ENCODE measurements at places on chromosomes 2 and 18.

- DNase-seq: no peak
Measured at GRCh38 chr18:51132256-51132935, 65.1 kb downstream of the MEX3C start.

- no peak for DNase-seq
Measured at GRCh38 chr2:24785671-24786321, 7.4 kb downstream of the PTRHD1 start.

DNA sequence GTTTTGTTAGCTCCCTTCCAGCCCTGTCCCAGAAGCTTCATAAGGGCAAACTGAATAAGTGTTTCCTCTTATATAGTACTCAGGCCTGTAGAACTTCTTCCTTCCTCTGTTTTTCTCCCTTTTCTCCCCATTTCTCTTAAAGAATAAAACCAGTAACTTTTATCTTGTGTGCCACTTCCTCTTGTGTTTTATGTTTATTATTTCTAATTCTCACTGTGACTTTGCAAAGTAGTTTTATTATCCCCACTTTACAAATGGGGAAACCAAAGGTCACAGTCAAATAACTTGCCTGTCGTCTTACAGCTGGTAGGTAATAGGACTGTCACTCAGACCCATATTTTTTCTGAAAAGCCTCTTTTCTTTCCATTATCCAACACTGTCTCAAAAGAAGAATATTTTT, 42.4 kb downstream of the RBBP8 start:
- no peak for DNase-seq

GRCh38 chr18:72427721-72428120, 116.4 kb downstream of the CBLN2 start:
- no peak for DNase-seq

- no peak for DNase-seq
Measured at GRCh38 chr2:104752504-104752903, 101.4 kb upstream of the POU3F3 start.

DNA sequence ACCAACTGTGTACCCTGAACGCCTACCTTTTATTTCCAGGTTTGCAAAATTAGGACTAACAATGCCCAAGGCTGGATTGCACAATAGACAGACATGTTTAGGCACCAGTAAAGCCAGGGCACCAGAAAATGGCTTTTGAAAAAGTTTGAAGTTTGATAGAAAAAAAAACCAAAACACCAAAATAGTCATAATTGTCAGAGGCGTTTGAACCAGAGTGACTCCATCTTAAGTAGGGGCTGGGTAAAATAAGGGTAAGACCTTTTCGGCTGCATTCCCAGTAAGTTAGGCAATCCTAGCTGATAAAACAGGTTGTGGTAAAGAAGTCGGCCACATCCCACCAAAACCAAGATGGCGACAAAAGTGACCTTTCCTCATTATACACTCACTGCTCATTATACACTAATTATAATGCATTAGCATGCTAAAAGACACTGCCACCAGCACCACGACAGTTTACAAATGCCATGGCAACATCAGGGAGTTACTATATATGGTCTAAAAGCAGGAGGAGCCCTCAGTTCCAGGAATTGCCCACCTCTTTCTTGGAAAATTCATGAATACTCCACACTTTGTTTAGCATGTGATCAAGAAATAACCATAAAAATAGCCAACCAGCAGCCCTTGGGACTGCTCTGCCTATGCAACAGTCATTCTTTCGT, 105.1 kb upstream of the MSH2 start:
- DNase-seq: no peak

GRCh38 chr2:45892425-45892745, 240.9 kb downstream of the PRKCE start:
- DNase-seq: no peak

- no peak for DNase-seq
Measured at GRCh38 chr18:23495723-23496440, 7.4 kb upstream of the RMC1 start.

DNA sequence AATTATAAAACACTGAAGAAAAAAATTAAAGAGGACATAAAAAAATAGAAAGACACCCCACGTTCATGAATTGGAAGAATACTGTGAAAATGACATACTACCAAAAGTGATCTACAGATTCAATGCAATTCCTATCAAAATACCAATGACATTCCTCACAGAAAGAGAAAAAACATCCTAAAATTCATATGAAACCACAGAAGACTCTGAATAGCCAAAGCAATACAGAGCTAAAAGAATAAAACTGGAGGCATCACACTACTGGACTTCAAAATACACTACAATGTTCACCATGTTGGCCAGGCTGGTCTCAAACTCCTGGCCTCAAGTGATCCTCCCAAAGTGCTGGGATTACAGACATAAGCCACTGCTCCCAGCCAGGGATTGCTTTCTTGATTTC, 56.3 kb downstream of the TLK1 start:
- no peak for DNase-seq

DNA sequence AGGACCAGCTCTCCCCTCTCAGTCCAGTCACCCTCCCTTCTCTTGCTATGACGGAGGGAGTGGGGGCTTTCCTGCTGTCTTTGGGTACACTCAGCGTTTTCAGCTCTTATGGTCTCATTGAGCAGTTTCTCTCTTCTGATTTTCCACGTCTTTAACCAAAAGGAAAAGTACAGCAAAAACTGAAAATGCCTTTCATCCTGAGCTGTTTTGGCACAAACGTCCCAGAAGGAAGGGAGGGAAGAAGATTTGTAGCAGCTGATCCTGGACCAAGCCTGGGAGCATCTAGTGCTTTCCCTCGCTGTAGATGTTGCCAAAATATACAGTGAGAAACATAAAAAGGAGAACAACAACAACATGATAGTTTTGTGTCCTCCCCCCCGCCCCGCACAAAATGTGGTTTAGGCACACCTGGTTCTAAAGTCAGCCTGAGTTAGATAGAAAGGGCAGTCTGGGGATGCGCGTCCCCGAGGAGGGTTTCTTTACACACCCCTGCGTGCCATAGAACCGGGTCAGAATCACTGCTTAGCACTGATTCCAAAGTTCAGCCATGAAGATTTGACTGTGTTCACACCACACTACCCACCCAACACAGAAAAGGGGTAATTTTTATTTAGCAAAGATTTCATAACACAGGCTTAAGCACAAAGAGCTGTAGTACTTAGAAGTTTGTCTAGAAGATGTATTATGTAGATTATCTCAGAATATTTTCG, 53.4 kb downstream of the SLC40A1 start:
- no peak for DNase-seq

DNA sequence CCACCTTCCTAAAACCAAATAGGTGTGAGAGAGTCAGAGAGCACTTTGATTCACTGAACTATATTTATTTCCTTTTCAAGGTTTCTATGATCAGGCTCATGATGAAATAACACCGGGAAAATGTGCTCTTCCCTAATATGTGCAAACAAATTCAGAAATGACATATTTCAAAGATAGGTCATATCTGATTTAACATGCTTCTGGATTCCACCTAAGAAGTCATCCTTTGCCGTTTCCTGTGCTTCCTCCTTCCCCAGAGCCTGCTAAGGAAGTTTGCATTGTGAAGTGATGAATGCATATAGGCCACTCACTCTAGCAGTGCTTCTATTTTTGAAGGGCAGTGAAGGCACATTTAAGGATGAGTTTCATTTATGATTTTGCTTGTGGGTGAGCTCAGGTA, 327.6 kb downstream of the TDRD15 start:
- DNase-seq: no peak

- DNase-seq: no peak
Measured at GRCh38 chr2:222336442-222336841, 37.6 kb upstream of the PAX3 start.

DNA sequence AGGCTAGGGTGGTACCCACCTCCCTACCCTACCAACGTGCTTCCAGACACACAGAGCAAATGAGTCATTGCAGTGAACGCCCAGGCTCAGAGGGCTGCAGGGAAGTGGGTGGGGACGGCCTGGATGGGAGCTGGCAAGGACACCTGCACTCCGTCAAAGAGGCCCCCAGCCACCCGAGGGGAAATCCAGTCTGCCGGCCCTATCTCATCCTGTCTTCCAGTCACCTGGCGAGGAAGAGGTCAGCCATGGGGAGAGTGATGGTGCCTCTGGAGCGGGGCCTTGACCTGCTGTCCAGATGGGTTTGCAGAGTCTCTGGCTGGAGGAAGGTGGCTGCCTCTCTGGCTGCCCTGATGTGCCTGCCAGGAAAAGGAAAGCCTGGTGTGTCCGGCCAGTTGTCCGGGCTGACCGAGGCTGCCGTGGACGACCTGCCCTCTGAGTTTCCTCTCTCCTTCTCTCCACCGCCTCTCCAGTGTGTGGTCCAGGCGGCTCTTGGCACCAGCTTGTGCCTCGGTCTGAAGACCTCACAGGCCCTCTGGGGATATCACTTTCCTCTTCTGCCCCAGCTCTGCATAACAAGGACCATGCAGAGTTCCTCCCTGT, 209.7 kb upstream of the COPS8 start:
- DNase-seq: no peak

DNA sequence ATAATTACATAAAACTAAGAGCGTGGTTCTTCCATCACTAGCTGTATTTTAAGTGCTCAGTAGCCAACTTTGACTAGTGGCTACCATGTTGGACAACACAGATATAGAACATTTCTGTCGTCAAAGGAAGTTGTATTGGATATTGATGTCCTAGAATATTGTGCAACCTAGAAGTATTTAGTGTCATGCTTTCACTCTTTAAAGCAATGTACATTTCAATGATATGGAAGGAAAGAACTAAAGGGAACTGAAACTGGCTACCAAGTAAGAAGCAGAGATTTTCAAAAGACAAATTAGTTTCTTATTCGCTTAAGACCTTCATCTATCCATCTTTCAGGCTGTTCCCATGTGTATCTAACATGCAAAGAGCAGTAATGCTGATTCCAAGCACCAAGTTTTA, 85.4 kb upstream of the EML6 start:
- DNase-seq: no peak

- DNase-seq: no peak
Measured at GRCh38 chr2:100040906-100041305, 101.5 kb downstream of the AFF3 start.

Measured in HCEC 1CT (cell line).